Astrocyte of the hippocampus (primary cell): ENCODE measurements at places on chromosomes 7 and 10.

DNA sequence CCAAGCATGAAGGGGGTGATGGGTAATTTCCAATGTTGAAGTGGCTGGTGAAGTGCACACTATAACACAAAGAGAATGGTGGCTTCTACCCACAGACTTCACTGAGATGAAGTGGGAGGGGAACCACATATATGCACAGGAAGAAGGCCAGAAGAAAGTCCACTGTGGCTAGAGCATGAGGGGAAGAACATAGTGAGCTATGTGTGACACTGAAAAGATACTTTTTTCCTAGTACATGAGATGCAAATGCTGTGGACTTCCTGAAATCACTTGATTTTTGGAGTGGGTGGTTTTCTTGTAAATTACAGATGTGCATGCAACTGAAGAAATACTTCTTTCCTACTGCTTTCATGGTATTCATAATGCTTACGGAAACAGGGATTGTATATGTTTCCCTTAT is 115.6 kb upstream of the PHYHIPL start:
- no peak for DNase-seq

GRCh38 chr7:128347647-128348097 is 4.0 kb upstream of the RBM28 start:
- DNase-seq: peak; percentile 69

DNA sequence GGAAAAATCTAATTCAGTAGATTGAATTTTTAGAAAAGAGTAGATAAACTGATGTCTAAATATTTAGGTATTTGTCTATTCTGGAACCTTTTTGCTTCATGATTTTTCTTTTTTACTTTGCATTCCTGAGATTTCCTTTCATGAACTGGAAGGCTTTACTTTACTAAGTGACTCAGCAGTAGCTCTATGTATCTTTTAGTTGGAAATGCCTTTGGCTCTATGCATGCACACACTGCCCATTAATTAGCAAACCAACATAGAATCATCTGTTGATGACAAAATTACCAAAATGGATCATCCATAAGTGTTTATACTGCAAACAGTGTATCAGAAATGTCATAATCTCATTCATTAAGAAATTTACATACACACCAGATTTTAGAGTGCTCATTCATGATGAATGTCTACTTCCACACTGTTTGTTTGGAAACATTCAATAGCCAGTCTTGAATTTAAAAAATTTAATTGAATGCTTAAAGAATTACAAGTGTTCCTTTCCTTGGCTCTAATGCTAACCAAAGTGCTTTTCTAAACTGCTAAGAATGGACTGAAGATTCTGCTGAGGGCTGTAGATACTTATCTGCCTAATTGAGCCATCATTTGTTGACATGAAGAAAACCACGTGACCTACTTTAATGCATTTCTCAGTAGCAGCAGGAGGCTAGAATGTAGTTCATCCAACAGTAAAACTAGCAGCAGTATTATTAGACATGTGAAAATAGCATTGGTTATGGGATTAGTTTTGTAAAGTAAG is 282.0 kb downstream of the ADK start:
- peak; percentile 48 for DNase-seq

GRCh38 chr7:69104023-69104422 is 494.3 kb upstream of the AUTS2 start:
- no peak for DNase-seq

DNA sequence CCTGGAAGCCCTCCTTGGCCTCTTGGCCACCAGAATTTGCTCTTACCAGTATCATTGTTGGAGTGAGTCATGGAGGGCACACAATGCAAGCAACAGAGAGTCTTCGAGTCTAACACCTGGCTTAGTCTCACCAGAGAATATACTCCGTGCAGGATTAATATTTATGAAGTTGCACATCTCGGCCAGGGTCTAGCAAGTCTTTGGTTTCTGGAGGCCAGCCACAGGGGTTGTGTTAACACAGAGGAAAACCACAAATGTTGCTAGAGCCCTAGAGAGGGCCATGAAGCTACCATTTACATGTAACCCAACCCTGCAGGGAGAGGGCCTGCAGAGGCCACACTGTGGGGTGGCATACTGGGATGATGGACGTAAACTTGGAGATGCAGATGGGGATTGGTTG is 71.8 kb downstream of the MTPN start:
- DNase-seq: no peak

DNA sequence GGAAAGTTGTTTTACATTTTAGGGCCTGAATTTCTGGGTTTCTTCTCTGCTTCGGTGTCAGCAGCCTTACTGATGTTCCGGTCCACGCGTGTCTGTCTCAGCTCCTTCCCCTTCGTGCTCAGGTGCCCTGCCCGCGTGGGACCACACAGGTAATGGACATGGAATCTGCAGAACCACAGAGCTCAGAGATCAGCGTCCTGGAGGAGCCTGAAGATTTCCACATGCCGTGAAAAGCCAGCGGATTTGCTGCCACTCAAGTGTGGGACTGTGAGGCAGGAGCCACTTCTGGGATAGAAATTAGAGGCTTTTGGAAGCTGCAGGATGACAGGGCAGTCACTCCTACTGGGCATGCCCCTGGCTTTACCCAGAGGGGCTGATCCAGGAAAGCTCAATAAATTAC is 666.1 kb upstream of the FOXK1 start:
- no peak for DNase-seq

DNA sequence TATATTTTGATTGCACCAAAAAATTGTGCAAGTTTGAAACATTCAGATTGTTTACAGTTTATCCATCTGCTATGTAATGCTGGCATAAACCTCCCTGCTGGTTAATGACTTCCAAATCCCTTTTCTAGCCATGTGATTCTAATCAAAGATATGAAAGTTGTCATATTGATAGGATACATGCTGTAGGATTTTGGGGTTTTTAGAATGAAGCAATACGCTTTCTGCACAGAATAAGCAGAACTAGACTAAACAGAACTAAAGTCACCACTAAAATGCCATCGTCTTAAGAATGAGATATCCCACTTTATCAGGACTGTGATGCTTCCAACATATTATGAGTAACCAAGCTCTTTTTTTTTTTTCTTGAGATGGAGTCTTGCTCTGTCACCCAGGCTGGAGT is 856 bp downstream of the SSMEM1 start:
- DNase-seq: no peak

DNA sequence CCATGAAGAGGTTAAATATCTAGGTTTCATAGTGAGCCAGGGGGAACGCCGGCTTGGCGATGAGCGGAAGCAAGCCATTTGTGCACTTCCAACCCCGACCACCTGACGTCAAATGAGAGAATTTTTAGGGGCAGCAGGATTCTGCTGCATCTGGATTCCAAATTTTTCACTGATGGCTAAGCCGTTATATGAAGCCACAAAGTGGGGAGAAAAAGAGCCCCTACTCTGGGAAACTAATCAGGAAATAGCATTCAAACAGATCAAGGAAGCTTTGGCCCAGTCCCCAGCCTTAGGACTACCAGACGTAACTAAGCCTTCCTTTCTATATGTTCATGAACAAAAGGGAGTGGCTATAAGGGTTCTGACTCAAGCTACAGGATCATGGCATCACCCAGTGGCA is 12.9 kb upstream of the ADCK2 start:
- DNase-seq: no peak

- peak; percentile 65 for DNase-seq
Observed at GRCh38 chr7:33905389-33906032, at the start of gene BMPER. Gene BMPER, plus strand, starts transcription at chr7:33905539. Its CDS starts 75 bp downstream, at chr7:33905614.

GRCh38 chr7:148782757-148783456 is 84.2 kb downstream of the CUL1 start:
- peak; percentile 19 for DNase-seq

DNA sequence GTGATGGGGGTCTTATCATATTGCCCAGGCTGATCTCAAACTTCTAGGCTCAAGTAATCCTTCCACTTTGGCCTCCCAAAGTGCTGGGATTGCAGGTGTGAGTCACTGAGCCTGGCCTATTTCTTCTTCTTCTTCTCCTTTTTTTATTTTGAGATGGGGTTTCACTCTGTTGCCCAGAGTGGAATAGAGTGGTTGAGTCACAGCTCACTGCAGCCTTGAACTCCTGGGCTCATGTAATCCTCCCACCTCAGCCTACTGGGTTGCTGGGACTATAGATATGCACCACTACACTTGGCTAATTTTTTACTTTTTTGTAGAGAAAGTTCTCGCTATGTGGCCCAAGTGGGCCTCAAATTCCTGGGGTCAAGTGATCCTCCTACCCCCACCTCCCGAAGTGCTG is 124.3 kb downstream of the SKIDA1 start:
- DNase-seq: no peak

DNA sequence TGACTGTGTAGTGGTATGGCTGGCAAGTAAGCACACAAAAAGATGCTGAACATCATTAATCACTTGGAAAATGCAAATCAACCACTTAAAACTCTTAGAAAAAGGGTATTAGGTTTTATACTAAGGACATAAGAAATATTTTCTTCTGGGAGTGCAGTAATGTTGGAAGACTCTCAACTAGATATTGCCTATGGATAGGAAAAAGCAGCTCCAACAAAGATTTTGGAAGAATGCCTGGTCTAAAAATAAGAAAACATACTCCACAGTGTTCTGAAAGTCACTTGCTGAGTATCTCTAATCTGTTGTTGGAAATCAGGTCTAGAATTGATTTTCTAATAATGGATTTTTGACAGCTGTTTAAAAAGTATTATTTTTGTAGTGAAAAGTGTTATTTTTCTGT is 50.8 kb upstream of the PHYHIPL start:
- DNase-seq: peak; percentile 35

DNA sequence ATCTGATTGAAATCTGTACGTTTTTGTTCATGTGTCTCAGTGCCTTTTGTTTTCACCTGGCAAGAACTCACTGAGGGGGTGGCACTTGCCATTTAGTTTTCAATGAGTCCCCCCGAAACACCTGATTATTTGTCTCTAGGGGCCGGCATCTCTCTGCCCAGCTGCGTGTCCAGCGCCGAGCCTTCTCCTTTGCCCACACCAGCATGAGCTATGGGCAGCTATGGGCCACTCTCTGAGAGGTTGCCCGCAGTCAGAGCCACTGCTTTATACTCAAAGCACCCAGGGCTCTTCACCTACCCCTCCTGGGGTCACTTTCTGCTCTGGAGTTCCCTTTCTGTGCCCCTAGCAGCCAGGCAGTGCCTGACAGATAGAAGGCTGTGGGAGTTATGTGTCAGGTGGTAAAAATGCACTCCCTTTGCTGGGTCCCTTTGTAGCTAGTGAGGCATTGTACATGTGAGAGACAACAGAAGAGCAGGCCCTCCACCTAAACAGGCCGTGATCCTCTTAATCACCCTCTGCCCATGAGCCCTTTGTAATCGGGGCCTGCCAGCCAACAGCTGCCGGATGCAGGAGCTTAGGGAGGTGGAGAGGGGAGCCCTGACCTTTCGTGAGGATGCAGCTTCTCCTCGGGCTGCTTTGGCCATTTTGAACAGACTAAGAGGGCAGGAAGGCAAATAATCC is 133.1 kb upstream of the NPS start:
- no peak for DNase-seq

DNA sequence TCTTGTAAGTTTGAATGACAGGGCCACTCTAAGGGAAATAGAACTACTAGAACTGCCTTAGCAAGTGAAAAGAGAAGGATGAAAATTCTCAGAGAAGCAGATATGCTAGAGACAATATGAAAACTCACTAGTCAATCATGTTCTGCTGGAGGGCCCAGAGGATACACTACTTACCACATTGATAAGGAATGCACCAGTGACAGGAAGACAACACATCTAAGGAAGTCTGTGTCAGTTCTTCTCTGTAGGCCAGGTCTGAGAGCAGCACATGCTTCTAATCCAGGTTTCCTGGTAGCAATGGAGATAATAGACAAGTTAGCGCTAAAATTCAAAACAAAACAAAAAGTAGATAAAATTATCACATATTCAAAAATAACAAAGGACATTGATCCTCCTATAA is 235.2 kb upstream of the AKR1E2 start:
- no peak for DNase-seq

DNA sequence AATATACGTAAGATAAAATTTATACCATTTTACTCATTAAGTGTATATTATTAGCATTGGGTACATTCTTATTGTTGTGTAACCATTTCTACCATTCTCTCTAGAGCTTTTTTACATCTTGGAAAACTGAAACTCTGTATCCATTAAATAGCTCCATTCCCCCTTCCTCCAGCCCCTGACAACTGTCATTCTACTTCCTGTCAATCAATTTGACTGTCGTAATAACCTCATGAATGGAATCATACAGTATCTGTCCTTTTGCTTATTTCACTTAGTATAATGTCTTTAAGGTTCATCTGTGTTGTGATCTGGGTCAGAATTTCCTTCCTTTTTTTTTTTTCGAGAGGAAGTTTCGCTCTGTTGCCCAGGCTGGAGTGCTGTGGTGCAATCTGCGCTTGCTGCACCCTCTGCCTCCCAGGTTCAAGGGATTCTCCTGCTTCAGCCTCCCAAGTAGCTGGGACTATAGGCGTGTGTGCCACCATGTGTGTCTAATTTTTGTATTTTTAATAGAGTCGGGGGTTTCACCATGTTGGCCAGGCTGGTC is 15.6 kb downstream of the ZRANB1 start:
- DNase-seq: no peak

- DNase-seq: no peak
Observed at GRCh38 chr7:85018498-85018897, 168.4 kb downstream of the SEMA3D start.

DNA sequence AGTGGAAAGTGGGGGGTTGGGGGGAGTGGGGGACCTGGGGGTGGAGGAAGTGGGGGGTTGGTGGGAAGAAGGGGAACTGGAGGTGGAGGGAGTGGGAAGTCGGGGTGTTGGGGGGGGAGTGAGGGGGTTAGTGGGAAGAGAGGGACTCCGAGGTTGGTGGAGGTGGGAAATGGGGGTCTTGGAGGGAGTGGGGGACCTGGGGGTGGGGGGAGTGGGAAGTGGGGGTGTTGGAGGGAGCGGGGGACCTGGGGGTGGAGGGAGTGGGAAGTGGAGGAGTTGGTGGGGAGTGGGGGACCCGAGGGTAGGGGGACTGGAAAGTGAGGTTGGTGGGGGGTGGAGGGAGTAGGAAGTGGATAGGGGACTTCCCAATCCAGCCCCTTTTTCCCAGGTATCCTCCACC is 906 bp upstream of the MMD2 start:
- no peak for DNase-seq

- DNase-seq: no peak
Observed at GRCh38 chr7:115827305-115828045, 203.1 kb downstream of the TFEC start.
